SIG-M5 (cell line): ENCODE measurements at places on chromosomes 7 and 10.

- DNase-seq = no peak
Observed at GRCh38 chr7:36775061-36775620, 50.8 kb upstream of the AOAH start.

GRCh38 chr10:45398595-45398994 is 24.6 kb downstream of the ALOX5 start:
- no peak for DNase-seq

GRCh38 chr7:34759477-34760125 is 101.6 kb downstream of the NPSR1 start:
- no peak for DNase-seq

GRCh38 chr7:77481615-77482014 is 55.5 kb upstream of the PTPN12 start:
- DNase-seq = no peak

GRCh38 chr7:11707606-11708193 is 124.3 kb downstream of the THSD7A start:
- no peak for DNase-seq

GRCh38 chr7:42677751-42678699 is 233.8 kb downstream of the C7orf25 start:
- DNase-seq = no peak

DNA sequence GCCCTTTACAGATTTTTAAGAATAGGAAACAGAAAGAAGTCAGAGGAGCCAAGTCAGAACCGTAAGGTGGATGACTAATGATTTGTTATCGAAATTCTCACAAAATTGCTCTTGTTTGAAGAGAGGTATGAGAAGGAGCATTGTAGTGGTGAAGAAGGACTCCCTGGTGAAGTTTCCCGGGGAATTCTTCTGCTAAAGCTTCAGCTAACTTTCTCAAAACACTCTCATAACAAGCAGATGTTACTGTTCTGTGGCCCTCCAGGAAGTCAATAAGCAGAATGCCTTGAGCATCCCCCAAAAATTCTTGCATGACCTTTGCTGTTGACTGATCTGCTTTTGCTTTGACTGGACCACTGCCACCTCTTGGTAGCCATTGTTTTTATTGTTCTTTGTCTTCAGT is 152.9 kb downstream of the HGF start:
- no peak for DNase-seq

- DNase-seq = no peak
Observed at GRCh38 chr10:95474228-95475002, 86.8 kb downstream of the SORBS1 start.

DNA sequence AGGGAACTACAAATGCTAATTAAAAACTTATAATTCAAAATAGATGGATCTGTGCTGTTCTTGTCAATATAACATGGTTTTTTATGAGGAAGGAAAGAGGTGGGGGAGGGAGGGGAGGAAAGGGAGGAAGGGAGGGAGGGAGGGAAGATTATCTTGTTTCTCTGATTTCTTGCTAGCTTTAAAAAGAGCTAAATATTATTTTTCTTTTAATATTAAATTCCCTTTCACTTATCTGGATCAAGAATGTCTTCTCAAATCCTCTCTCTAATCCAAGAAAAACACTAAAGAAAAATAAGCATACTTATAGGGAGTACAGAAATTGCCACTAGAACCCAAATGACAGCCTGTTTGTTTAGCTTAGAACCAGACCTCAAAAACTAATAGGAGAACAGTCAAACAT is 55.2 kb downstream of the LRRN3 start:
- DNase-seq = no peak

DNA sequence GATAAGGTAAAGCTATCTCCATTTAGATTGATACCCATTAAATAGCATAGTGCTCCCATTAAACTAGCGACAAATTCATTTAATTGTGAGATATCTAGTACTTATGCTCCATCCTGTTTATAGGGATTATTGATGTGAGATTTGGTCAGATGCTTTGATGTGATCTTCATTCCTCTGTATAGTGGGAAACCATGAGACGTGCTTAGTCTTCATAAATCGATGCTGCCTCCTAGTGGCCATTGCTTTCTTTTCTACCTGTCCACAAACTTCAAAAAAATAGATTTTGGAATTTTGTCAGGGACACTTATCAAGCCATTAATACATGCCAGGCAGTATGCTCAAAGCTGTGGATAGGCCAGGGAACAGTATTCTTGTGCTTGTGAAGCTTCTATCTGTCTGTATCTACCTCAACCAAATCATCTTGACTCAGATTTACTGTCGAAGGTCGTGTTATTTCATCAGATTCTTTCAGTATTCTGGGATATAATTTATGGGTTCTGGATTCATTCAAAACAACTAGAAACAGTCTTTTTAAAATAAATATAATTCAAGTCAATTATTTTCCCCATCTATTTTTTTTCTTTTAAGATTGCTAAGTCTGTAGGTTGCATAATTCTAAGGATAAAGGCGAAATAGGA is 12.0 kb downstream of the LSM8 start:
- DNase-seq = no peak

GRCh38 chr10:80072584-80072983 is 5.9 kb upstream of the TMEM254 start:
- DNase-seq = no peak

GRCh38 chr7:105980645-105981396 is 17.8 kb downstream of the CDHR3 start:
- no peak for DNase-seq

GRCh38 chr10:32156031-32156495 is 99.8 kb upstream of the KIF5B start:
- no peak for DNase-seq

DNA sequence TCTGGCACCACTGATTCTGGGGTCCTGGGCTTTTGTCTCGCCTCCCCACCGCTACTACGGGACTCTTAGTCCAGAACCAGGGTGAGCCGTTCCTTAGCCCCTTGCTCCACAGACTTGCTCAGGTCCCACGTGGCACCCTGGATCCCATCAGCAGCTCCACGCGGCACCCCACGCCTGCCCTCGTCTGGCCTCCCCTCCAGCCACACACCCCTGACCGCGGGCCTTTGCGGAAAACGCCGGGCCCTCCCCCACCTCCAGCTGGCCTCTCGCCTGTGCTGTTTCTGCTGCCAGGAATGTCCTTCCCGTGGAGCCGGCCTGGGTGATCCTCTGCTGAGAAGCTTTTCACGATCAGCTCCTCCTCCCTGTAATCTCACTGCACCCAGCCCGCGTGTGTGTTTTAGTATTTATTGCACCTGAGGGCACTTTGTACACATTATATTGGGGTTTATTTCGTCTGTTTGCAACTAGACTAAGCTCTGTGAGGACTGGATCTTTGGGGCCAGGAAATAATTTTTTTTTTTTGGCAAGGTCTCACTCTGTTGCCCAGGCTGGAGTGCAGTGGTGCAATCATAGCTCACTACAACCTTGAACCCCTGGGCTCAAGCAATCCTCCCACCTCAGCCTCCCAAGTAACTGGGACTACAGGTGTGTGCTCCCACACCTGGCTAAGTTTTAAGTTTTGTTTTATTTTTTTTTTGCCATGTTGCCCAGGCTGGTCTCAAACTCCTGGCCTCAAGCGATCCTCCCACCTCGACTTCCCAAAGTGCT is 10.5 kb upstream of the TTYH3 start:
- no peak for DNase-seq

- peak; percentile 33 for DNase-seq
Observed at GRCh38 chr7:138125598-138126111, 49.4 kb downstream of the AKR1D1 start.

GRCh38 chr7:43038254-43038653 is 74.2 kb upstream of the HECW1 start:
- no peak for DNase-seq

GRCh38 chr10:111211706-111212105 is 134.9 kb downstream of the ADRA2A start:
- no peak for DNase-seq

DNA sequence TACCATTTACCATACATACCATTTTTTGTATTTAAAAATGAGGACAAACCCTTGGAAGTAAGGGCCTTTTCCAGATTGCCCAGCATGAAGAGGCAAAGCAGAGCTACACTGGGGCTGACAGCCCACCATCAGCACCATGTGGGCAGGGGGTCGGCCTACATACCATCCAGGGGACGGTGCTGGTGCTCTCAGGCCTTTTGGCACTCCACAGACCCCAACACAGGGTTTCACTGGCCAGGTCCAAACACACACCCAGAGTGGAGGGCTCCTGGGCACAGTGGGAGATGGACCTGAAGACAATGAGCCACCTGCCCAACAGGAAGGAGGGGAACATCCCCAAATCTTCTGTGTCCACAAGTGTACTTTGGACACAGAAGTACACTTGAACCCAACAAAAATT is 69.2 kb upstream of the CAMK2B start:
- DNase-seq = no peak

DNA sequence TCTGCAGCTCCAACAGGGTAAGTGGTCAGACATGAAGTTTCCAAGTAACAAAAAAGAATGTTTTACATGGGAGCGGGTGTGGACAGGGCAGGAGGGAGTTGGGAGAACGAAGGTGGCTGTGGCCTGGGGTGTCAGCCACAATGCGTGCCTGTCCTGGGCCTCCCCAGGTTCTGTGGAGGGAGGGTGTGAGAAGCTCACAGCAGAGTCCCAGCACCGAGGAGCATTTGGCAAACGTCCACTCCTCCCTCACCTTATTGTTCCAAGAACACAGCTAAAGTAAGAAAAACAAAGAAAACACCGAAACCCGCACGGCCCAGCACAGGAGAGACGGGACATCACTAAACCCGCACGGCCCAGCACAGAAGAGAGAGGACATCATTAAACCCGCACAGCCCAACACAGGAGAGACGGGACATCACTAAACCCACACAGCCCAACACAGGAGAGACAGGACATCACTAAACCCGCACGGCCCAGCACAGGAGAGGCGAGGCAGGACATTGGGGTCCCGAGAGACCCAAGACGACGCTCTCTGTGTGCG is 226.4 kb downstream of the MAD1L1 start:
- no peak for DNase-seq

DNA sequence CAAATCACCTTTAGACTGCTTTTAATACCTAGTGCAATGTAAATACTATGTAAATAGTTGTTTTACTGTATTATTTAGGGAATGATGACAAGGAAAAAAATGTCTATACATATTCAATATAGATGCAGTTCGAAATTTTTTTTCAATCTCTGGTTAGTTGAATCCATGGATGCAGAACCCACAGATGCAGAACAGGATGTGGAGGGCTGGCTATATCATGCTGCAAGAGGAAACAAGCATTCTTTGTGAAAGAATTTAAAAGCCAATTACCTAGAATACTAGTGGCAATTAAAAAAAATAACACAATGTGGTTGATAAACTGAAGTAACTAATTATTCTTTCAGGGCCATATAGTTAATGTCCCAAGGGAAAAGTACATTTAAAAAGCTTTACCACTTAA is 170.4 kb downstream of the ZNF438 start:
- DNase-seq = no peak

- DNase-seq = no peak
Observed at GRCh38 chr7:55170335-55171069, 151.7 kb downstream of the EGFR start.

DNA sequence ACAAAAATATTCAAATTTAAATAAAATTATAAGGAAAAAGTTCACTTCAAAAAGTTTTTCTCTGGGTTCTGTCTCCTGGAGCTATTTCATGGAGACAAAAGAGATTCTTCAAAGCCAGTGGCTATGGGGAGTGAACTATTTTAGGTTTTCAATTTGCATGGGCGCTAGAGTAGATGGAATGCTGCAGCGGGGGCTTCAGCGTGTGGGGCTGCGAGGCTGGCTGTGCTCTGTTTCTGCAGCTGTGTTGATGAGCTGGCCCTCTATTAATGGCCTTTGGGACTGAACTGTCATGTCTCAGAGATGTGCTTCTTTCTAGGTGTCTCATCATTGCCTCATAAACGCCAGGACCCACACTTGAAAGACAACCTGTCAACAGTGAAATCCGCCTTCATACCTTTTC is 108.4 kb upstream of the NPY start:
- no peak for DNase-seq

DNA sequence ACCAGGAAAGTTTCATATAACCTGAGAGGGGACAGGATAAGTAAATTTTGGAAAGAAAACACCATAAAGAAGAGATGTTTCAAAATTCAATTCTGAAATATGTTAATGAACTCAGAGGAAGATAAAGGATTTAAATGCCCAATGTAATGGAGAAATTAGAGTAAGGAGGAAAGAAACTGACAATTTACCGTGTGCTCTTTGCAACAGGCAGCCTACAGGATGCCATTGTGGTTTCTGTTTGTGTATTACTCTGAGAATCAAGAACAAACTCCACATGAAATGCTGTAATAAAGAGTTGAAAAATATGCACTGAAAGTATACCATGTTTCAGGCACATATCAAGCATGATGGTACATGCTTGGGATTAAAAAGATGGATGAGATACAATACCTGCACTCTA is 44.8 kb upstream of the GLCCI1 start:
- DNase-seq = no peak

DNA sequence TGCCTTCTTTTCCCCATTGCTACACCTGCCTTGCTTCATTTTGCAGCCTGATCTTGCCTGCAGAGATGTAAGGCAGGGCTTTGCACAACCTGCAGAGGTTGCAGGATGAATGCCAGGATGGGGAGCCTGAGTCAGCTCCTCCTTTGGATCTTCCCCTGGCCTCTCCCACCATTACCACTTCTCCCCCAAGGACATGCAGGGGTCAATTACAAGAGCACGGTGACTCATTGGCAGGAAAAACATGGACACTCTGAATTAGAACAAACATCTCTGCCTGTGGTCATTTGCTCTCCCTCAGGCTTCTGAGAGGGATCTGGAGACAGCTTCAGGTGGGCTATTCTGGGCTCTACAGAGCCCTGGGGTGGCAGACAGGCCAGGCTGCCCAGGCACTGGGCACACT is 89.2 kb downstream of the HERPUD2 start:
- DNase-seq = no peak

- DNase-seq = no peak
Observed at GRCh38 chr7:47477191-47478016, 104.5 kb downstream of the TNS3 start.

DNA sequence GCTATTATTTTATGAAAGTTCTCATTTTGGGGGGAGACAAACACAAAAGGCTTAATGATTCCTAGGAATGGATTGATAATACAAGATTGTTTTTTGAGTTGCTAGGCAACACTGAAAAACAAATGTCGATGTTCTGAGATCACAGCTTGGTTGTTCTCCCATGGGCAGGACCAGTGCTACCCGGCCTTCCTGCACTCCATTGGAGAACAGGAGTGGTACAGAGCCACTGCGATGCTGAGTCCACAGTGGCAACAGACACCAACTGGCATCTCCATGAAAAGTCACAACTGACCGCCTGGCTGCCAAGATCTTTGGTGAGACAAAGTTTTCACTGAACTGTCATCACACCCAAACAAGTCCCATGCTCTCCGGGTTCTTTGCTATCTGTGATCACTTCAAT is 68.9 kb upstream of the NMT2 start:
- no peak for DNase-seq
